ENCODE measurements at places on chromosomes 4 and X.

DNA sequence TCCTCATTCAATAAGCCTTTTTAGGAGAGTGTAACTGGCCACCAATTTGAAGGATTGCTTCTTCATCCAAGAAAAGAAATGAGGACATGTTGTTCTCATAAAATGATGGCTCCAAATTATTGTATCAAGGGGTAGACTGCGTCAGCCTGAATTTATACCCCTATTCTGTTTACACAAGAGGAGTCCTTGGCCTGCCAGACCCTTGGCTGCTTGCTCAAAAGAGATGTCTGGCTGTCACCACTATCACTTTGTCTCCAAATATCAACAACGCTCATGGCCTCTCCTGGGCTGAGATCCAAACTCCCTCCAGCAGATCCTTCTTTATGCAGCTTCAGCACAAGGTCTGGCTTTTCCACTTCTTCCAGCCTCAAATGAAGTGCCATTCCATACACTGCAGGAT lies 127.9 kb downstream of the OR13H1 start:
- DNase-seq = no peak

- DNase-seq = no peak
Observed at GRCh38 chr4:84710548-84710947, 127.6 kb downstream of the CDS1 start.

- DNase-seq = no peak
Observed at GRCh38 chrX:107551546-107551945, 76.8 kb upstream of the PRPS1 start.

DNA sequence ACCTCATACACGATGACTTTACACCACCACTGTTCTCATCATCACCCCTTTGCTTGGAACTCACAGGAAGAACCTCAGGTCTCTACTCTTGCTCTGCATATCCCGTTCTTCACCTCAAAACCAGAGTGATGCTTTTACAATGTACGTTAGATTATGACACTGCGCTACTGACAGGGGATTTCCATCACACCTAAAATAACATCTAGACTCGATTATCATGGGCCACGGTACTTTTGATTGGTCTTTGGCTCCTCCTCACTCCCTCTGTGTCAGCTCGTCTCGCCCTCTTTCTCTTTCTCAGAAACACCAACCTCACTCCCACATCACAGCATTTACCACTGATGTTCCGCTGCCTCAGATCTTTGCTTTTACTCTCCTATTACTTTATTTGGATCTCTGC lies 172.4 kb downstream of the TLL1 start:
- no peak for DNase-seq

DNA sequence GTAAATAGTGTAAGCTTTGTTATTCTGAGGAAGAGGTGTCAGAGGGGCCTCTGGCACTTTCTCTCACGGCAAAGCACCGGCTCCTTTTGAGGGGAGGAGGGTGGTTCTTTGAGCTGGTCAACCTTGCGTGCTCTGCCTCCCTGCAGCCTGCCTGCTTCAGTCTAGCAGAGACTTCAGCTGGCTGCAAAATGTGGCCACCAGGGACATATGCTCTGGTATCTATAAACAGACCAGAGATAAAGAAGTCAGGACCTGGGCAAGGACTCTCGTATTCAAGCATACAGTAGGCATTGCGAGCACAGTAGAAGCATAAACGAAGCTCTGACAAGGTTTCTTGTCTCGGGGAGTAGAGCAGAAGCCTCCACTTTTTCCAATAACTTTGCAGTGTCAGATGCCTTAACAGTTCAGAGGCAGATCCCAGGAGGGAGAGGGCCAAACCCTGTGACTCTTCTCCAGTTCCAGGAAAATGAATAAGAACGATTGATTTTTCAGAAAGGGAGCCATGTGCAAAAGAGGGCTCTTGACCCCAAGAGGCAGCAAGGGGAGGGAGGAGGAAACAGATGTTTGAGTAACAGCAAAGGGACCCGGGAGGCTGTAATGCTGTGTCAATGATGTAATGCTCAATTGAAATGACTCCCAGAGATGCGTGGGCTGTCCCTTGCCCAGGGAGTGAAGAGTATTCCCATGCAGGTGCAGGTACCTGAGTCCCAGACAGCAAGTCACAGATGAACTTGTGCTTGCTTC lies 57.9 kb upstream of the TEX13D start:
- no peak for DNase-seq

DNA sequence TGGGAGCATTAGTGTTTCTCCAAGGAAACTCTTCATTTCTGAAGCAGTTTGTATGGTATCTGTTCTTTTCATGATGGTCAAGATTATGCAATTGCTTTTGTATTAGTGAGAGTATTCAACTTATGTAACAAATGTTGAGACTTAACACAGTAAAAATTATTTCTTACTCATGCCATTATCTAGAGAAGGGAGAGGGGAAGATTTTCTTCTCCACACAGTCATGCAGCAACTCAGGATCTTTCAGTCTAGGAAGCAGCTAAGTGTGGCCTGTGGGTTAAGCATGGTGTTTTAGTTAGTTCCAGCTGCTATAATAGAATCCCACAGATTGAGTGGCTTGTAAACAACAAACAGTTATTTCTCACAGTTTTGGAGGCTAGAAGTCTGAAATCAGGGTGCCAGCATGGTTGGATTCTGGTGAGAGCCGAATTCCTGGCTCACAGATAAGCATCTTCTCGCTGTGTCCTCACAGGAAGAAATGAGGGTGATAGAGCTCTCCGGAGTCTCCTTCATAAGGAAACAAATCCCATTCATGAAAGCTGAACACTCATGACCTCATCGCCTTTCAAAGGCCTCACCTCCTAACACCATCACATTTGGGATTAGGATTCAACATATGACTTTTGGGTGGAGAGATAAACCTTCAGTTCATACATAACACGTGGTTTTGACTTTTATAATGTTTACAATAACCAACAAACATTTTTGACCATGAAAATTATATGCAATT lies 101.2 kb downstream of the FRMPD4 start:
- DNase-seq = no peak

GRCh38 chr4:7531640-7531994 lies 96.9 kb upstream of the PSAPL1 start:
- no peak for DNase-seq

DNA sequence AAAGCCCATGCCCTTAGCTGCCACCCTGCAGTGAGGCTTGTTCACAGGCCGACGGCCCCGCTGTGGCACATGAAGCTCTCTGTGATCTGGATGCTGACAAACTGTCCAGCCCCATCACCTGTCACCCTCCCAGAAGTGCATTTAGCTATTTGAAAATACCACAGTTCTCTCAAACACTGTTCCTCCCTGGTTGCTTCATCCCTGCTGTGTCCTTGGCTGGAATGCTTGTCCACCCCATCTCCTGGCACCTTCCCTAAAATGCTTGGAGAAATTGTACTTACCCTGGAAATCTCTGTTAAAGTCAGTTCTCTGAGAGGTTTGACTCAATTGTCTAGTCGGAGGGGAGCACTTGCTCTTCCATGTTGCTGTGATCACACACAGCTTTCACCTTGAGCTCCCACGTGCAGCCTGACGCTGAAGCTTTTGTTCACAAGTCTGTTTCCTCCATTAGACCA lies 10.1 kb downstream of the SYNPO2 start:
- DNase-seq = no peak

GRCh38 chr4:38152305-38152704 lies 192.1 kb downstream of the PTTG2 start:
- DNase-seq = no peak

- DNase-seq = no peak
Observed at GRCh38 chr4:146637621-146638332, 916 bp upstream of the POU4F2 start.
